WTC11 (cell line): ENCODE measurements at places on chromosomes 3 and 15.

DNA sequence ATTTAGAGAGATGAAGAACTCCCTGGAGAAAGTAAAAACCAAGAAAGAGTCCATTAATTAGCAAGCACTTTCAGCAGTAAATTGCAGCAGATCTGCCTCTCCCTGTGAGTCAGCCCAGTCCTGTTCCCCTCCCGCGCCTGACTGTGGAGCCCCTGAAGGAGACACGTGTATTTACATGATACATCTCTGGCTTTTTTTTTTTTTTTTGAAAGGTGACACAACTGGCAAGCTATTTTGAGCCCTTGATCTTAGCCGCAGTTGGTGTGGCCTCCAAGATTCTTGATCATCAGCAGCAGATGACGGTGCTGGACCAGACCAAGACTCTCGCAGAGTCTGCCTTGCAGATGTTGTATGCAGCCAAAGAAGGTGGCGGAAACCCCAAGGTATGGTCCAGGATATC lies 271.8 kb upstream of the TPM1 start:
- no peak for DNase-seq

- no peak for DNase-seq
Measured at GRCh38 chr15:90716317-90716975, 700 bp upstream of the BLM start.

DNA sequence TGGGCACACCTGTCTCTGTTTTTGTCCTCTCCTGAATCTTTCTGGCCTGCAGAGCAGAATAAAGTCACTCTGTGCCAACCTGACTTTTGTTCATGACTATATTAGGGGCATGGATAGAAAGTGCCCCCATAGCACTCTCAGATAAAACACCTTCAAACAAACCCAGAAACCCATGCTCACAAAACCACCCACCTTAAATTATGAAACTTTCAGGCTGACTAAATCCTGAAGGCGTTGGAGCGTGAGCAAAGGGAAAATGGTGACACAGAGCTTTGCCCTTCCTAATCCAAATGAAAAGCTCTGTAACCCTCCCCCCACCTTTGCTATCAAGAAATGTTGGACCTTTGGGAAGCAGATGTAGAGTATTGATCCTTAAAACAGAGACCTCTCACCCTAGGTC lies 138.9 kb downstream of the IGF1R start:
- no peak for DNase-seq

DNA sequence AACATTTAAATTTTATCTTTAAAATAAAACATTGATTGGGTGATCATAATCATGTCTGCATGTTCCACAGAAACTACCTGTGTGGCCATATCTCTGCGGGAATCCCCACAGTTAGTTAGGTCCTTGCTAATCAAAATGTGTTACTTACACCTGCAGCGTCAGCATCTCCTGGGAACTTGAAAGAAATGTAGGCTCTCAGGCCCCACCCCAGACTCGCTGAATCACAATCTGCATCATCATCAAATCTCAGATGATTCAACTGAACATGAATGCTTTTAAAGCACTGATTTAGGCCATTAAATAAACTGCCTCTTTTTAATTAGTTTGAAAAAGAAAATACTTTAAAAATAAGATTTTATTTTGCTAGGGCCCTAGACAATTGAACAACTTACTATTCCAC lies 577.8 kb downstream of the PYDC2 start:
- DNase-seq: no peak
